SIG-M5 (cell line): ENCODE measurements at places on chromosomes 16 and 17.

DNA sequence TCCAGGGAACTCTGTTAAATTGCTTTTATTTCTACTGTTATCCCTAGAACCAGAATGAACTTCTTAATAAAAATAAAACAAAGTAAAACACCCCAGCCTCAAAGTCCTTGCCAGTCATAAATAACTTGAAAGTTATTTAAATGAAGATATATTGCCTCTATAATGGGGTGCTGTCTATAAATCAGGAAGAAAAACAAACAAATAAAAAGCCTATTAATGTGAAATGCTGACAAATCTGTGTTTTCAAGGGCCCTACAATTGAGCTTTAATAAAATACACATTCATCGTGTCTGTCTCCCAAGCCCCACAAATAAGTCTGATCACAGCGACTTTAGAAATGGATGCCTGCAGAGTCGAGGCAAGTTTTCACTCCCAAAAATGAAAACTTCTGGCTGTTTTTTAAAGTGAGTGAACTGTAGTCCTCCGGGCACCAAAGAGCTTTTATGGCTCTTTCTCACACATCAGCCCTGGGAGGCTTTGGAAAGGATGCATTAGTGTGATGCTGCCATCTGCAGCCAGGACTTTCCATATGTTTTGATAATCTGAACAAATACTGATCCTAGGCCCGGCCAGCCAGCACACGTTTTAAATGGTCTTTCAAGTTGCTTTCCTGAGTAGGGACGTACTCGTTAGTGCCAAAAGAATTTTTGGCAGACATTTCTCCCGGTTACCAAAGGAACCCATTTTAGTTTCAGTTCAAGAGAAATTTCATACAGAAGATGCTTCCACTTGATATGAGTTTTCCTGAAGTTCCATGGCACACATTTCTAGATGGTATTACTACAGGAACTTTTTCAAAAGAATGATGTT, 16.3 kb downstream of the NACA2 start:
- no peak for DNase-seq

DNA sequence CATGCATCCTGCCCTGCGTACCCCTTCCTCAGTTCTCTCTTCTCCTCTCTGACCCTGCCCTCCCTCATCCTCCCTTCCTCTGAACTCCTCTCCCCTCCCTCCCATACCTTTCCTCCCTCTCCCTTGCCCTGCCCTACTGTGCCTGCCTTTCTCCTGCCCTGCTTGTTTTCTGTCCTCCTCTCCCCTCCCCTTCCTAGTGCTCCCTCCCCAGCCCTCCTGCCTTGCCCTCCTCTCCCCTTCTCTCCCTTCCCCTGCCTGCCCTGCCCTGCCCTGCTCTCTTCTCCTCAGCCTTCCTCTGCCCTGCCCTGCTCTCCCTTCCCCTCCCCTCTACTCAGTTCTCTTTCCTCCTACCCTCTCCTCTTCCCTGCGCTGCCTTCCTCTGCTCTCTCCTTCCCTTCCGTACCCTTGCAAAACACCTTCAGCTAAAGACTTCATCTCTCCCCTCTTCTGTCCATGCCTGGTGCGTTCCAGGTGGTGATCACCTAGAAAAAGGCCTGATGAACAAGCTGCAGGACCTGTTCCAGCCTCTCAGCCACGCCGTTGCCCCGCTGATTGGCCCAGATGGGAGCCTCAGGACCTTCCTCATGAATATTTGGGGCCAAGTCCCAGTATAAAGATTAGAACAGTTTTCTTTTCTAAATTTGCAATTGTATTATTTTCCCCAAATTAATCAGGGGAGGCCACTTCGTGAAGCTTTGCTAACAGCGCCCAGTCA, 290.5 kb downstream of the CPPED1 start:
- no peak for DNase-seq

GRCh38 chr16:79592186-79592585, 8.4 kb downstream of the MAF start:
- no peak for DNase-seq

DNA sequence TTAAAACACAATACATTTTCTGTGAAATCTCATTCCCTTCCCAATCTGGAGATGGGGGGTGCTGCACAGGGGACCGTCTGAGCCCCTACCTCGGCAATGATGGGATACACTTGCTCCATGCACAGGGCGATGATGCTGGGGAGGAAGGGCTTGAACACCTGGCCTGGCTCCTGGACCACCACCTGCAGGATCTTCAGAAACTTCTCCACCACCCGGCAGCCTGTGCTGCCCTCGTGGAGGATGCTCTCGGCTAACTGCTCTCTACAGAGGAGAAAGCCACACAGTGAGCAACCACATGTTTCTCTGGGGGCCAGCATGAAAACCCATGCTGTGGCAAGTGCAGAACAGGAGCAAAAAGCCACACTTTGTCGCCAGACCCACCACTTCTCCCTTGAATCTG, 42.4 kb upstream of the GSG1L start:
- no peak for DNase-seq

- no peak for DNase-seq
Measured at GRCh38 chr17:65547253-65547670, 14.2 kb downstream of the AXIN2 start.

- DNase-seq, result no peak
Measured at GRCh38 chr16:6498858-6499257, 833.8 kb upstream of the RBFOX1 start.

DNA sequence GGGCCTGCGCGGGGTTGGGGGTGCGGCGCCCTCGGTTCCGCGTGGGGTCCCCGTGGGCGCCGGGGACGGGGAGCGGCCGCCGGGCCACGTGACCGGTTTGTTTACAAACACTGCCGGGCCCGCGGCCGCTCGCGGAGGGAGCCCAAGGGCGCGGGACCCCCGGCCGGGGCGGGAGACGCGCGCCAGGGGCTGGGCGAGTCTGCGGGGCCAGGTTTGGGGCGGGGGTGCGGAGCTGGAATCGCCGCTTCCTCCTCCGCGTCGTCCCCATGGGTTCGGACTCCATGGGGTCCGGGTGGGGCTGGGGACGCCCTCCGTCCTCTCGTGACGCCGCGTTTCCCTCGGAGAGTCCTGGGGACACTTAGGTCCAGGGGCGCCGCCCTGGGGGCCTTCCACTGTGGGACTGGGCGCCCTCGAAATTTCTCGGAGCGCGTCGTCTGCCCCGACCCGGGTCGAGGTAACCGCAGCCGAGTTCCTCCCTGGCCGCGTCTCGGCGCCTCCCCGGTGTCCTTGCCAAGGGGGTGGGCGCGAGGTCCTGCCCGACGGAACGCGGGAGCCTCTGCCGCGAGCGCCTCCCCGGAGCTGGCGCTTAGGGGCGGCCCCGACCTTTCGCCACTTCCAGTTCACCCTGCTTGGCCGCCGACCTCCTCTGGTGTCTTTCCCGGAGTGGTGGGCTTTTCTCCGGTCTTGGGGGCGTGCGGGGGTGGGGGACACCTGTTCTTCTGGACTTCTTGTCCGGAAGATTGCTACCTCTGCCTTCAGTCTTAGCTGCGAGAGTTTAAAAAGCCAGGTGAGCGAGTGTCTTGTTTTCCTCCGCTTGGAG, 684 bp downstream of the YPEL2 start:
- DNase-seq, result no peak

DNA sequence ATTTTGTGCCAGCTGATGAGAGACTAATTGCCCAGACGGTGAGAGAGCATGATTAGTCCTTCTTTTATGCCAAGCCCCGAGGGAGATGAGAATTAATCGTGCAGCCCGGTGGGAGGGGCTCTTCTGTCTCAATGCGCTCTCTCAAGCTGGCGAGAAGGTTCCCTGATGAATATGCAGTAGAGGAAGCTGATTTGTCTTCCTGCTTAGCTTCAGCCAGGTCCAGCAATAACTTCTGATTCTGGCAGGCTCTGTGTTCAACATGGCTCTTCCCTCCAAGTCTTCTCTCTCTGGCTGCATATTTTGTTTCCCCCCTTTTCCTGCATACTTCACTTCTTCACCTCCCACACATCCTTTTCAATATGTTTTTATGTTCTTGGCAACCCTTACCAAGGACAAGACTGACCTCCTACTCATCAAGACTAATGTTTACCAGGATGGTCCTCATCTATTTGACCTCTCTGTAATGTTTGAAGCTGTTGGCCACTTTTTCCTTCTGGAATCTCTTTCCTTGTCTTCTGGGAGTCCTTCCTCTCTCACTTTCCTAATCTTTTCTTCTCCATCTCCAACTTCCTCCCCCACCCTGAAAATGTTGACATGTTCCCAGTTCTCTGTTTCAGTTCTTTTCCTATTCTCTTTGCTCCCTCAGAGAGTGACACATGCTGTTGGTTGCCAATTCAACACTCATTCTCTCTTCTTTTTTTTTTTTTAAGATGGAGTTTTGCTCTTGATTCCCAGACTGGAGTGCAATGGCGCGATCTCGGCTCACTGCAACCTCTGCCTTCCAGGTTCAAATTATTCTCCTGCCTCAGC, 33.1 kb downstream of the ARL4D start:
- no peak for DNase-seq

- no peak for DNase-seq
Measured at GRCh38 chr16:56068314-56068713, 123.0 kb upstream of the GNAO1 start.

- DNase-seq, result no peak
Measured at GRCh38 chr16:77686385-77686784, 35.9 kb upstream of the NUDT7 start.

- DNase-seq, result no peak
Measured at GRCh38 chr17:32894245-32894644, 17.3 kb upstream of the MYO1D start.

DNA sequence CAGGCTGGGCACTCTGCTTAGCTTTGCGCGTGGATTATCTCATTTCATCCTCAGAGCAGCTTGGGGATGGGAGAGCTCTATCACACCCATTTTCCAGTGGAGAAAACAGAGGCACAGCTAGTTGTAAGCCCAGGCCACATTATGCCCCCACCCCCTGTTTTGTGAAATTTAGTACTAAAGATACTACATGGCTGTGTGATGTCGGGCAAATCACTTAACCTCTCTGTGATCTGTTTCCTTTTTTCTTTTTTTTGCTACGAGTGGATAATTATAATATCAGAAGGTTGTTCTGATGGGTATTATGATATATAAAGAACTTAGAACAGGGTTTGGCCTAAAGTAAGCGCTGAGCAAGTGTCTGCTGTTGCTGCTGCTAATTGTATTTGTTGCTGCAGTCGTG, 41.6 kb downstream of the ABAT start:
- no peak for DNase-seq

GRCh38 chr17:72863526-72864211, 228.8 kb downstream of the SLC39A11 start:
- DNase-seq, result no peak

DNA sequence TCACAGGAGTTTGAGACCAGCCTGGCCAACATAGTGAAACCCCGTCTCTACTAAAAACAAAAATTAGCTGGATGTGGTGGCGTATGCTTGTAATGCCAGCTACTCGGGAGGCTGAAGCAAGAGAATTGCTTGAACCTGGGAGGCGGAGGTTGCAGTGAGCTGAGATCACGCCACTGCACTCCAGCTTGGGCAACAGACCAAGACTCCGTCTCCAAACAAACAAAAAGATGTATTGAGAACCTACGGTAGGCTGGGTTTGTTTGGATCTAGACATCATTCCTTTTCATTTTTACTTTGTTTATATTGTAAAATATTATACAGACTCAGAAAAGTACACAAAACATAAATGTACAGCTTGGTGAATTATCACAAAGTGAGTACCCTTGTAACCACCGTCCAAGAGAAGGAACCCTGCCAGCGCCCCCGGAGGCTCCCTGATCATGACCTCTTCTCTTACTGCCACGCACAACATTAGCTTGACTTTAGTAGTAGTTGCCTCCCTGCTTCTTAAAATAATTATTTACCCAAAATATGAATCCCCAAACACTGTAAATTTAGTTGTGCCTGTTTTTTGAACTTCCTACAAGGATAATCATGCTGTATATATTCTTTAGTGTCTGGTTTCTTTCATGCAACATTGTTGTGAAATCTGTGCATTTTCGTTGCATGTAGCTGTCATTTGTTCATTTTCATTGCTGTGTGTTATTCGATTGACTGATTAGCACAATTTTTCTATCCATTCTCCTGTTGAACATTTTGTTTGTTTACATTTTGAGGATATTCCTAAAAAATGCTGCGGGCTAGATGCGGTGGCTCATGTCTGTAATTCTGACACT, 56.5 kb downstream of the KSR1 start:
- DNase-seq, result no peak
